GM23248 (cell line): ENCODE measurements at places on chromosomes 1 and 21.
A peak's percentile ranks its signal among the peaks of the same experiment; 100 is the strongest.

DNA sequence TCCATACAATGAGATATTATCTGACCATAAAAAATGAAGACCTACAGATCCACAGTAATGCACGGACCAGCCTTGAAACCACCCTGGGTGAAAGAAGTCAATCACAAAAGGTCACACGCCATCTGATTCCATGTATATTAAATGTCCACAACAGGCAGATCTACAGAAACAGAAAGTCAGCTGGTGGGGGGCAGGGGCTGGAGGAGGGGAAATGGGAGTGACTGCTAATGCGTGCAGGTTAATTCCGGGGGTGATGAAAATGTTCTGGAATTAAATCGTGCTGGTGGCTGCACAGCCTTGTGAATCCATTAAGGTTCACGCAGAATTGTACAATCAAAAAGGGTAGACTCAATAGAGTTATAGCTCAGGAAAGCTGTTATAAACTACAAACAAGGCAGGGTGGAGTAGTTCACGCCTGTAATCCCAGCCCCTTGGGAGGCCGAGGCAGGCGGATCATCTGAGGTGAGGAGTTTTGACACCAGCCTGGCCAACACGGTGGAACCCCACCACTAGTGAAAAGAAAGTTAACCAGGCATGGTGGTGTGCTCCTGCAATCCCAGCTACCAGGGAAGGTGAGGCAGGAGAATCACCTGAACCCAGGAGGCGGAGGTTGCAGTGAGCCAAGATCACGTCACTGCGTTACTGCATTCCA lies 32.3 kb downstream of the ACOT7 start:
- DNase-seq, result no peak

- peak; percentile 67 for DNase-seq
Observed at GRCh38 chr1:205210756-205211168, 740 bp downstream of the DSTYK start.

DNA sequence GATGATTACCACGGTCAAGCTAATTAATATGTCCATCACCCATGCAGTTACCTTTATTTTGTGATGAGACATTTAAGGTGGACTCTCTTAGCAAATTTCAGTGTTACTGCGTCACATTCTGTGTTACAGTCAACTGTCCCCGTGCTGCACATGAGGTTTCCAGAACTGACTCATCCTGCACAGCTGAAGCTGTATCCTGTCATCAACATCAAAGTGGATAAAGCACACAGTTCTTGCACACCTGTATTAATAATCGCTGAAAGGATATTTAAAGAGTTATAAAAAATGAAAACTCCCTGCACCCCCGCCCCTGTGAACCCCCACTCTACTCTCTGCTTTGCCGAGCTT lies 3.4 kb upstream of the KRTAP10-5 start:
- no peak for DNase-seq

GRCh38 chr1:157105298-157105987 lies 5.8 kb upstream of the ETV3L start:
- DNase-seq, result no peak

DNA sequence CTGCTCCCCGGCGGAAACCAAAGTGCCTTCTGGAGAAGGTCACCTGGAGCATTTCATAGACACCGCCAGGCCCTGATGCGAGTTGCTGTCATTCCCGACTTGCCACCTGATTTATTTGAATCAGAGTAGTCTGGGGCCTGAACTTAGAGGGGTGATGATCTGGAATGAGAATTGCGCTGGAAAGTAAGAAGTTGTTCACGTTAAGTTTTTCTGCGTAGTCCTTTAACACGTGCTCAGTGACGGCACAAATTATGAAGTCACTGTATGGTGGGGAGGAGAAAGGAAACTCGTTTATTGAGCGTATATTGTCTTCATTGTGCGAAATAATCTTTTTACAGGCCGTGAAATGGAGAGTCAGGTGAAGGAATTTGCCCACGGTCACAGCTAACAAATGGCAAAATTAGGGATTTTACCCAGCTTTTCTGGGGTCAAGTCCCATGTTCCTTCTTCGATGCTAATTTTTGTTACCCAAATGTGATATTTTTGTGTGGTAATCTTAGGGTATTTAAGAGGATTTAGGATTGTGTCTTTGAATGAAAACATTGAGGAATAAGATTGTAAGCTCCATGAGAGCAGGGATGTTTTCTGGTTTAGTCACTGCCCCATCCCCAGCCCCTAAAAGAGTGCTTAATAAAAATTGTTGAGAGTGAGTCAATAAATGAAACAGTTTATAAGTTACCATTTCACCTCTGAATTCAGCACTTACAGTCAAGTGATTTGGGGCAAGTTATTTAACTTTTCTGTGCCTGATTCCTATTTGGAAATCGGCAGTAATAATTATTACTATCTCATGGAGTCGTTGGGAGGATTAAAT lies 46.4 kb upstream of the NBL1 start:
- peak; percentile 75 for DNase-seq

GRCh38 chr1:162725301-162725837 lies 65.1 kb upstream of the HSD17B7 start:
- DNase-seq, result peak; percentile 37
